ENCODE measurements at places on chromosomes 12 and 14.

GRCh38 chr12:11524446-11524845 lies 125.0 kb upstream of the ETV6 start:
- DNase-seq = no peak

GRCh38 chr14:22814941-22815713 lies at the start of gene SLC7A7:
Gene SLC7A7 (minus strand): TSS chr14:22815435. CDS start chr14:22813398, 2,037 bp downstream.
- DNase-seq = no peak

DNA sequence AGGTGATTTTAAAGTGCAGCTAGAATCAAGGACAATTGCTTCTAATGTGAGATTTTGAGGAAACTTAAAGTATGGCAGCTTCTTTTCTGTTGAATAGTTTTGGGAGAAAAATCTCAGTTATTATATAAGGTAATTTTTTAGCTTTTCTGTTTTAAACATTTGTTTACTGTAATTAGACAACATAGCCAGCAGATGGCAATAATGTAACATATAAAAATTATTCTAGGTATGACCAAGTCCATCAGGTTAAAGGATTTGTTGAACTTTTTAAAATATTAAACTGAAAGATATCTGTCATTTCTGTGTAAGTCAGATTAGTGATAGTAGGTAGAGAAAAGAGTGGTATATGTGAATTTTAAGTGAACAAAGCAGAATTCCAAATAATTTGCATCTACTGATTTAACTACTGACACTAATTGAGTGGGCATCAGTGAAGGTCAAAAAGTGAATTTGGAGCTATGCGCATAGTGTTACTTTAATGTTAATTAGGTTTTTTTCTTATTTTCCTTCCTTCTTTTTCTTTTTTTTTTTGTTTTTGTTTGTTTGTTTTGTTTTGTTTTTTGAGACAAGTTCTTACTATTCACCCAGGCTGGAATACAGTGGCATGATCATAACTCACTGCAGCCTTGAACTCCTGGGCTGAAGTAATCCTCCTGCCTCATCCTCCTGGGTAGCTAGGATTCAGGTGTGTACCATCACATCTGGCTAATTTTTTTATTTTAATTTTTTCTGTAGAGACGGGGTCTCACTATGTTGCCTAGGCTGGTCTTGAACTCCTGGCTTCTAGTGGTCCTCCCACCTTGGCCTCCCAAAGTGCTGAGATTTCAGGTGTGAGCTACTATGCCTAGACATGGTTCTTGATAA lies 18.6 kb downstream of the PRORP start:
- no peak for DNase-seq

GRCh38 chr14:58249611-58250010 lies 5.0 kb downstream of the PSMA3 start:
- DNase-seq = no peak

DNA sequence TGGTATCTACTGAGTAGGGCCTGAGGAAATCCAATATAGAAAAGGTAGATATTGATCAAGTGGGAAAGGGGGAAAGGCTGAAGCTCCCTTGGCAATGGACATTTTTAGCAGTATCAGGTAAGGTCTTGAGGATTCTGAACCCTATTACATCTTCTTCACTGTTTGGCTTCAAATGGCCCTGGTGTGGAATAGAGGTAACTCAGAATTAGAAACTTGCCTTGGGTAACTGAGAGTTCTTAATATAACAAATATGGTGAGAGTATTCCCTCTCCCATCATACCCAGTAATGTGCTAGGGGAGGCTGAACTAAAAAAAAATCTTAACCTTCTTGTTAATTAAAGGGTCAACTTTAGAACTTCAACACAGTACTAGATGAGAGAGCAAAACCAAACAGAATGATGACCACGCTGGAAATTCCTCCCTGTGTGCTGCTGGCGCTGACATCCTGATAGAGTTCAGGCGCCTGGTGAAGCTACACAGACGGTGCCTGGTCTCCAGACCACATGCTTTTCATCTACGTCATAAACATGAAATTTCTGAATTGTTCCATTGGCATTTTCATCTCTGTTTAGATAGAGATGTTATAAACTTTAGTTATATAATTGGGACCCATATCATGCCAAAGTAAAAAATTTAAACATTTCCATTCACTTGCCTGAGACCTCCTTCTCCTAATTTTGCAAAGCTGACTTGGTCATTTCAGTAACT lies 128.3 kb downstream of the AKAP6 start:
- no peak for DNase-seq

GRCh38 chr14:97874394-97874793 lies 1077.2 kb downstream of the VRK1 start:
- no peak for DNase-seq

DNA sequence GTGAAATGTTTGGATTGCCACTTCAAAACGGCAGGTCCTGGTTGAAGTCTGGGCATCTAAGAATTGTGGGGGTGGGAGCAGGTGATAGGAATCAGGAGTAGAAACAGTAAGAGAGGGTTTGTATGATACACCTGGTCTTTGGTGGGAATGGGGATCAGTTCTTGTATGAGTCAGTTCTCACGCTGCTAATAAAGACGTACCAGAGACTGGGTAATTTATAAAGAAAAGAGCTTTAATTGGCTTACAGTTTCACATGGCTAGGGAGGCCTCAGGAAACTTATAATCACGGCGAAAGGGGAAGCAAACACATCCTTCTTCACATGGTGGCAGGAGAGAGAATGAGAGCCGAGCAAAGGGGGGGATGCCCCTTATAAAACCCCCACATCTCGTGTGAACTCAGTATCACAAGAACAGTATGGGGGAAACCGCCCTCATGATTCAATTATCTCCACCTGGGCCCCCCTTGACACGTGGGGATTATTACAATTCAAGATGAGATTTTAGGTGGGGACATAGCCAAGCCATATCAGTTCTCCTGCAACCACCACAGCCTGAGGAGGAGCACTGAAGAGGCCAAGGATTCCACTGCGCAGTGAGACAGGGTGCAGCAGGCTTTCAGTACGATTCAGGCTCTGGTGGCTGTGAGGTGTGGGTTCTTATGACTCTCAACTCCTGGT lies 52.1 kb downstream of the DRAM1 start:
- no peak for DNase-seq

- DNase-seq = no peak
These were observed 5.7 kb downstream of the STXBP6 start for GRCh38 chr14:25044106-25044698.

GRCh38 chr12:101299346-101299745 lies 19.4 kb downstream of the UTP20 start:
- DNase-seq = no peak

DNA sequence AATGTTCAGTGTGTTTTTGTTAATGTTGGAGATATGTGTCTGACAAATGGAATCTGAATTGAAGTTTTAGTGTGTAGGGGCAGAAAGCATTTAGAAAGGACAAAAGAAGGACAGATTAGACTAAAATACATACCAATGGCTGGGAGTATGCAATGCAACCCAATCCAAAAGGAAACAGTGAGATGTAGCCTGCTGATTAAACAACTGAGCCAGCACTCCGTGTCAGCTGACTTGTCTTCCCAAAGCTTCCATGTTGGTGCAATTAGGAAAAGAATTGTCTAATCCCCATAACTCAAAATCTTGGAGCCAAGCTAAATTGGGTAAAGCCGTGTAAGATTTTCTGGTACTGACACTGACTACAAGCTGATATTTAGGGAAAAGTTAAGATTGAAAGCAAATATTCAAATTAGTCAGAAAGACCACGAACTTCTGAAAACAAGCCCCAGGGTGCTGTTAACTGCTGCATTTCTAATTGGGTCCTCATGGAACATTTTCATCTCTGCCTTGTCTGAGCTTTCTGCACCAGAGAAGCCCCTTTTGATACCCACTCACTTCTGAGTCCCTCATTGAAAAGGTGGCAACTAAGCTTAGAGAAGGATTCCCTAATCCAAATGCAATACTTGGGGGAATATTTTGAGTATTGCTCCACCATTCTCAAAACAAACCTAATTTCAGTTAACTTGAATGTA lies 109.1 kb downstream of the DAD1 start:
- DNase-seq = no peak
